ENCODE measurements at places on chromosomes 5 and 9.

DNA sequence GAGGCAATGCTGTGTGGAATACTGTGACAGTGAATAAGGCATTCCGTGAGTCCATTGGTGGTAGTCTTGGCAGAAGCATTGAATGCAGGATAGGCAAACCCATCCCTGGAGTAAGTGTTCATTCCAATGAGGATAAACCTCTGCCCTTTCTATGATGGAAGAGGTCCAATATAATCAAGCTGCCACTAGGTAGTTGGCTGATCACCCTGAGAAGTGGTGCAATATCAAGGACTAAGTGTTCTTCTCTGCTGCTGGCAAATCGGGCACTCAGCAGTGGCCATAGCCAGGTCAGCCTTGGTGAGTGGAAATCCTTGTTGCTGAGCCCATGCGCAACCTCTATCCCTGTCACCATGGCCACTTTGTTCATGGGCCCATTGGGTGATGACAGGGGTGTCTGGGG, 70.1 kb downstream of the FBXO4 start:
- DNase-seq: no peak

DNA sequence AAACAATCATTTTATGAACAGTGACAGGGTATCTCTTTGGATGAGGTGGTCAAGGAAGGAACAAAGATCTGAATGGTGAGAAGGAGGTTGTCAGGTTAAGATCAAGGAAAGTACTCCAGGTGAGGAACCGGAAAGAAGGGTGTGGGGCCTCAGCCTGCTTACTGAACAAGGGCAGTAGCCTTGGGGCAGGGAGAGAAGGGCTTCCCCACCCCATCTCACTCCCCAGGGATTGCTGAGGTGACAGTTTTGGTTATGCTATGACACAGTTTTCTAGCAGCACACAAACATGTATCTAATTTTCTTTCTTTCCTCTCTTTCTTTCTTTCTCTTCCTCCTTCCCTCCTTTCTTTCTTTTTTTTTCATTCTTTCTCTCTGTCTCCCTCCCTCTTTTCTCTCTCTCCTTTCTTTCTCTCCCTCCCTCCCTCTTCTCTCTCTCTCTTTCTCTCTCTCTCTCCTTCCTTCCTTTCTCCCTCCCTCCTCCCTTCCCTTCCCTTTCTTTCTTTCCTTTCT, 4.1 kb upstream of the HDHD3 start:
- DNase-seq: no peak

GRCh38 chr9:107749787-107750444, 260.3 kb upstream of the KLF4 start:
- DNase-seq: no peak

DNA sequence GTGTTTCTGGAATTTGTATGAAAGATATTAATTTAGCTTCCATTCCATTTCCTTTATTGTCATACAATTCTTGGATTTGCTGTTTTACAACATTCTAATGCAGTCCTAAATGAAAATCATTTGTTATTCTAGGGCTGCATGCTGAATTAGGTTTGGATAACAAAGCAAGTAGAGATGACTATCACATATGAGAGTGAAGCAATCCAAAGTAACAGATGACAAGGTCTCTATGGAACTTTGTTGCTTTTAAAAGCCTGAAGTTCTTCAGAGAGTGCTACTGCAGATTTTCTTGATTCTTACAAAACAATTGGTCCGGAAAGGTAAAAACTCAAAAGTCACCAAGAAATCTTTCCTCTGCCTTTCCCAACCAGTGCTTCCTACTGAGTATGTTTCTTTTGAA, 56.9 kb upstream of the VCAN start:
- DNase-seq: no peak

DNA sequence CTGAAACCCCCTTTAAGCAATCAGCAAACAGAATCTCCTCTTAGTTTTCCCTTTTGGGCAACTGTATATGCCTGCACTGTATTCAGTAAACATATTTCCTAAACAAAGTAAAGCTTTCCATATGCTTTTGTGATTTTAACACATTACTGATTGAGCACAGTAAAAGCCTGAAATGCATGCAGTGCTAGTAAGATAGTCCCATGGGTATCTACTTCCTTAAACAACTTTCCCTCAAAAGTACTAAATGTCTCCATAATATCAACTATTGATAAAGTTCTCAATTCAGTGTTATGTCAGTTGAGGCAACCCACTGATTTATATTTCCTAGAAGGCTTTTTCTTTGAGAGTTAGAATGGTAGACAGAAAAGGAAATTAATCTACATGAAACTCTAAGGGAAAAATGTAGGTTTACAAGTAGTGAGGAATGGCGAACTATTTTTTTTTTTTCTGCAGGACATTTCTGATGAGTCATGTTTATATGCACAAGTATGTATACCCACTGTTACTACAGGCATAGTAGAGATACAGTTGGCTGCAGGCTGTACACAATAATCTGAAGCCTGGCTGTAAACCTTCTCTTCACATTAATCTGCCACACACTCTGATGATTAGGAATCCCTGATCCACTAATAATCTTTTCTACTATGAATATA, 31.2 kb upstream of the CEP120 start:
- DNase-seq: no peak

GRCh38 chr5:158244882-158245281, 385.9 kb upstream of the CLINT1 start:
- DNase-seq: no peak

DNA sequence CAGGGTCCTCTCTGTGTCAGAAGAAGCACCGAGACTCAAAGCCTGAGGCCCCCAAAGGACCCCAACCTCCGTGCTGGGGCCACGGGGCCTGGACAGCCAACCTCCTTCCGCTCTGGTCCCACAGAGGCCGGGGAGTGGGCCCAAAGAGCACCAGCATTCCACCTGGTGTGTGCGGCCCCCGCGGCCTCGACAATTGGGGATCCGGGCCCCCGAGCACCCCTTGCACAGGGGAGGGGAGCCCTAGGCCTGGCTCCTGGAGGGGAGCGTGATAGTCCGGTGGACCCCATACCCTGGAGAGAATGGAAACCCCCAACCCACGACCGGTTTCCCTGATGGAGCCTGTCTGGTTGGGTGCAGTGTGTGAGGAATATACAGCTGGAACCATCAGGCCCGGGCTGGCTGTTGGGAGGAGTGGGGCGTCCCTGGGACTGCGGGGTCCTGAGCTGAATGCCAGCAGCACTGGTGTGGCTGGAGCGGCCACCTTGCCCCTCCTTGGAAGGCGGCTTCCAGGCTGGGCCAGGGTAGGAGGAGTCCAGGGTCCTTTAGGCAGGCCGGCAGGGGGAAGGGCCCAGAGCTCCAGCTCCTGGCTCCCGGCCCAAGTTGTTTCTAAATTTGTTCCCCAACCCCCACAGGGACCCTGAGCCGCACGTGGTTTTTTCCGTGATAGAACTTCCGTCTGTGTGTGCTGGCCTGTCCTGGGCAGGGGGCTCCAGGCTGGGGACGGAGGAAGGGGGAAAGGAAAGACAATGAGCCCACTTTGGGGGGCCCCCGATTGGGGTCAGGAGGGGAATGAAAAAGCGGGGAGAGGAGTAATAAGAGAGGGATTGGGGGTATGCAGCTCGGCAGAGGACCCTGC, 825 bp upstream of the TOR4A start:
- no peak for DNase-seq

DNA sequence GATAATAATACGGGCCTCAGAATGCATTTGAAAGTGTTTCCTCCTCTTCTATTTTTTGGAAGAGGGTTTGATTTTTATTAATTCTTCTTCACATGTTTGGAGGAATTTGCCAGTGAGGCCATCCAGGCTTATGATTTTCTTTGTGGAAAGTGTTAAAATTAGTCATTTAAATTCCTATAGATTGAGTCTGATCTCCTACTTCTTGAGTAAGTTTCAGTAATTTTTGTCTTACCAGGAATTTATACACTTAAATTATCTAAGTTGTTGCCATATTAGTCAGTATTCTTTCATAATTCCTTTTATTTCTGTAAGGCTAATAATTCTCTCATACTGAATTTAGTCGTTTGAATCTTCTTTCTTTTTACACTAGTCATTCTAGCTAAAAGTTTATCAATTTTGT, 25.2 kb upstream of the HAPLN1 start:
- DNase-seq: no peak
